ENCODE measurements at places on chromosomes 4 and X.
A peak's percentile ranks its signal among the peaks of the same experiment; 100 is the strongest.

DNA sequence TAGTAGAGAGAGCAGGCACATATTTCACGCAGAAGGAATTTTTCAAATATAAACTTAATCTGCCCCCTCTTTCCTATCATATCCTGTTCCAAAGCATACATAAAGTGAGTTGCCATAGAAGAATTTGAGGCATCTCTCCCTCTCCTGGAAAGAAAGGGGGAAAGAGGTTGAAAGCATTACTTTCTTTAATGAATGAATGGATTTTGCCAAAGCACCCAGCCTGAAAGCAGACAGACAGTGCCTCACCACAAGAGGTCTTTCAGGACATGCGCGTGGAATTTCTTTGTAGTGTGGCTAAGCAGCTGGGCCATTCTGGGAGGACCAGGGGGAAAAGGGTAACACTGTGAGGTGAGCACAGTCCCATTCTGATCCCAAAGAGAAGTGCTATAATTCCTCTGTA lies 651.4 kb downstream of the IQCM start:
- no peak for DNase-seq

GRCh38 chr4:168449719-168450452 lies 30.4 kb downstream of the DDX60L start:
- DNase-seq: peak; percentile 59

GRCh38 chr4:17763931-17764330 lies 17.5 kb downstream of the FAM184B start:
- no peak for DNase-seq

DNA sequence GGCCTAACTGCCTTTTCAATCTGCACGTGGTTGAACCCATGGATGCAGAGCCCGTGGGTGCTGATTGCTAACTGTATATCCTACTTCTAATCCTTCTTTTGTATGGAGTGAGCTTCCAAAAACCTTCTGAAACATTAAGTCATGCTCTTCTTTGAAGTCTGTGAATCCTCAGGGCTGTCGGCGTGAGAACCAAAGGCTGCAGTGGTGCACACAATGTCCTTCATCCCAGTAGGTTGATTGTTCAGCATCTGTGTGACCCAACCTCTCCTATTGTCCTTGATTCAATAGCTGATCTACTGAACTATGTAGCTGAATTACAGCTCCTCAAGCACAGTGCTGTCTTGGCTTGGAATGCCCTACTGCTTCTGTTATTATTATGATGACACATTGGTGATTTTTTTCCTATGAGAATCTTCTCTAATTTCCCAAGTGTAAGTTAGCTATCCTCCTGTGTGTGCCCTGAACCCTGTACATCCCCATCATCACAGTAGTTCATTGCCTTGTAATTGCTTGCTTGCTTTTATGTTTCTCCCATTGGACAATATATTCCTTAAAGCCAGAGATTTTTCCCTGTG lies 294.6 kb downstream of the TRIML1 start:
- no peak for DNase-seq

GRCh38 chr4:143184217-143184502 lies 557 bp upstream of the USP38 start:
- no peak for DNase-seq

GRCh38 chr4:8921465-8921864 lies 49.8 kb upstream of the HMX1 start:
- DNase-seq: no peak

- no peak for DNase-seq
Measured at GRCh38 chrX:41580423-41581064, 108.2 kb upstream of the GPR34 start.

DNA sequence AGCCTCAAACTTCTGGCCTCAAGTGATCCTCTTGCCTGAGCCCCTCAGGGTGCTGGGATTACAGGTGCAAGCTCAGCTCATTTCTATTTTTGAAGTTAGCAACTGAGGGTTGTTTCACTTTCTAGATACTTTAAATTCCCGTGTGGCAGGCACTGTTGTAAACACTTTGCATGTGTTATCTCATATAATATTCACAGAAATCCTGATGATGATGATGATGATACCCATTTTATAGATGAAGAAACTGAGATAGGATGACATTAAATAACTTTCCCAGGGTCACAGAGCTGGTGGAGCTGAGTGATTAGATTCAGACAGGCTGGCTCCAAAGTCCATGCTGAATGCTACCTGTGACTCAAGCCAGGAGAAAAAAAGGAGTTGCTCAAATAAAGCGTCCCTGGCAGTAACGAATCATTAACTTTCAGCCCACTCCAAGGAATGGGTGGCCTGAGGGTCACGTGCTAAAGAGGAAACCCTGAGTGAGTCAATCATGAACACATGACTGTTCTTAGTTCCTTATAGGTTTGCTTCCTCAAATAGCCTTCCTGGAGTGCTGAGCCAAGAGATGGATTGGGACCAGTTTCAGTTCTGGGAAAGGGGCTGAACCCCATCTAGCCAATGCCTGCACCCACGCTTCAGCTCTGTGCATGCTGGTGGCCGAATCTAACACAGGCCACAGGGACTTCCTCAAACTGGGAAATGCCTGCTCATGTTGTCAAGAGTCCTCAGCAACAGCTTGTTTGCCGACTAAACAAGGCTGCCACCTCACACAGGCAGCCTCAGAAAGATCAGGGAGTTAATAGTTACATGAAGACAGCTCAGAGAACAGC lies 52.8 kb downstream of the RBM47 start:
- peak; percentile 89 for DNase-seq

DNA sequence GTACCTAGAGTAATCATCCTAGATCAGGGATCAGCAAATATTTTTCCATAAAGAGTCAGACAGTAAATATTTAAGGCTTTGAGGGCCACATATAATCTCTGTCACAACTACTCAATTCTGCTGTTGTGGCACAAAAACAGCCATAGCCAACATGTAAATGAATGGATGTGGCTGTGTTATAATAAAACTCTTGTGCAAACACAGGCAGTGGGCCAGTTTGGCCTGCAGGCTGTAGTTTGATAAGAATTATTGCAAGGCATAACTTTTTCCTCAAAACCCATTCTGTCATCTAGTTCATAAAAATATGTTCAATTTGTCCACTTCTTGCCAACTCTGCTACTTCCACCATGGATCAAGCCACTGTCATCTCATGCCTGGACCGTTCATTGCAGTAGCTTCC lies 39.4 kb upstream of the SHROOM4 start:
- no peak for DNase-seq

GRCh38 chr4:19213388-19213787 lies 1038.3 kb upstream of the SLIT2 start:
- no peak for DNase-seq

DNA sequence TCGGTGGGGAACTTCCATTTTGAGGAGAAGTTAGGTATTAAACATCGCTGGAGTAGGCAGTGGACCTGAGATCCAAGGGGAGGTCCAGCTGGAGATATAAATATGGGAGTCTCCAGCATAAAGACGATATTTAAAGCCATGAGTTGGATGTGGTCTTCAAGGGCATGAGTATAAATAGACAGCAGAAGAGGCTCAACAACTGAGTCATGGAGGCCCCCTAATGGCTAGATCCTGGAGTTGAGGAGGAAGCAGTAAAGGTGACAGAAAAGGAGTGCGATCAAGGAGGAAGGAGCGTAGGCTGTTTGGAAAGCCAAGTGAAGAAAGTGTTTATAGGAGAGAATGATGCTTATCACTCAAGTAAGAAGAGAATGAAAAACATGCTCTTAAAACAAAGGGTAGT lies 18.1 kb upstream of the APBB2 start:
- DNase-seq: no peak

DNA sequence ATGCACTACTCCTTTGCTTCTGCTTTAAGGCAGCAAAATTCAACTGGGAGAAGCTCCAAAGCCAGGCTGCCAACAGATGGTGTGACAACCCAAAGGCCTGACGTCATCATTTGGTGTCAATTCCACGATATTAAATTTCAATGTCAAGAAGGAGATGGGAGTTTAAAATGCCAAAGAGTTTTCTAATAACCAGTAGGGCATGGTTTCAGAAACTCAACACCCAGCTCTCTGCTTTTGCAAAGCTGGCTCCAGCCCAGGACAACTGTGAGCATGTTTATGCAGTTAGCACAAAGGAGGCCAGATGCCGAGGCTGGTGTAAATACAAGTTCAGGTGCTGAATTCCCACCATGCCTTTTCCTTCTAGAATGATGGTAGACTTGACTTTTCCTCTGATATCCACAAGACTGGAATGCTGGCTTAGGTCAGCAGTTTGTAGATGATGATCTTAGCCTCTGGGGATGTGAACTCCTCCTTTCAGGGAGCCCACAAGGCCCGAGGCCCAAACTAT lies 67.3 kb downstream of the AFAP1 start:
- DNase-seq: no peak

GRCh38 chrX:125205133-125205917 lies 114.3 kb upstream of the TEX13C start:
- DNase-seq: no peak

DNA sequence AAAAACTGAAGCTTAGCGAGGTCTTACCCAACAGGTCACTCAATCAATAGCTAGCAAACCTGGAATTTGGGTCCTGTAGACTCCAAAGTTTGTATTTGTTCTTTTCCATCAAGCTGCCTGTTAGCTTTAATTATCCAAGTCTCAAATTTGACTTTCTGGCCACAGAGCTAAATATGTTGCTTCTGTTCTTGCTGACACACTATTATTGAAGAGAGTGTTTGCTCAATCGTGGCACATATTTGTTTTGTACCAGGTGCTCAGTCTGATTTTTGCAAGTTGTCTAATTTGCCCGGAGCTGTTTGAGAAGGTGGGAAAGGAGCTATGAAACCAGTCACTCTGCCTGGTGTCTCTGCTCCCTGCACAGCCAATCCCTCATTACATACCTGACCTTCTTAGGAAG lies 41.7 kb upstream of the FRMD7 start:
- no peak for DNase-seq

GRCh38 chr4:5893004-5893580 lies at the start of gene CRMP1:
Gene CRMP1, minus strand, starts transcription at chr4:5893086. Its CDS starts 117 bp downstream, at chr4:5892969.
- DNase-seq: no peak

DNA sequence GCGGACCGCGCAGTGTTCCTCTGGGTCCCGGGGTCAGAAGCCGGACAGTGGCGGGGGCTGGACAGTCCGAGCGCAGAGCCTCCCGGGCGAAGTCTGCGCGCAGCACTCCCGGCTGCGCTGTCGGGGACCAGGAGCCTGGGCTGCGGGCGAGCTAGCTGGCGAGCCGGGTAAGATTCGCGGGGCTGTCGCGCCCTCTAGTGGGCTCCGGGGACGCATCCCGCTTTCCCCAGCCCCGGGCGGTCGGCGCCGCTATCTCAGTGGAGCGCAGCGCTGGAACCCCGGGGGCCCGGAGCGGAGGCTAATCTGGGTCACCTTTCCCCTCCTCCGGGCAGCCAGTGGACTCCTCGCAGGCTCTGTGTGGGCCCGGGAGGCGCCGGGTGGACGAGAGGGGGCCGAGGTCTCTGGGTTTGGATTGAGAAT lies 4.2 kb downstream of the PDGFRA start:
- DNase-seq: peak; percentile 69

GRCh38 chrX:38856670-38857265 lies 55.5 kb downstream of the MID1IP1 start:
- no peak for DNase-seq

- DNase-seq: no peak
Measured at GRCh38 chr4:37797374-37797773, 29.1 kb upstream of the PGM2 start.

DNA sequence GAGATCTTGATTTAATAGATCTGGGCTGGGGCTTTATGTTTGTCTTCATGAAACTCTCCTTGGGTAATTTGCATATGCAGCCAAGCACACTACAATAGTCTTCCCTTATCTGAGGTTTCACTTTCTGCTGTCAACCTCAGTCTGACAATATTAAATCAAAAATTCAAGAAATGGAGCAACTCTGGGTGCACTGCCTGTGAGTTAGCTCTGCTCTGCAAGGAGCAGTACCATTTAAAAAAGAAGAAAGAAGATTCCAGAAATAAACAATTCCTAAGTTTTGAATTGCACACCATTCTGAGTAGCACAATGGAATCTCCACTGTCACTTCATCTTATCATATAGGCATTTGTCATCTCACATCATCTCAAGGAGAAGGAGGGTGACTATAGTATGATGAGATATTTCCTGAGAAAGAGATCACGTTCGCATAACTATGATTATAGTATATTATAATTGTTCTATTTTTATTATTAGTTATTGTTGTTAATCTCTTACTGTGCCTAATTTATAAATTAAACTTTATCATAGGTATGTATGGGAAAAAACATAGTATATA lies 9.4 kb downstream of the FNIP2 start:
- no peak for DNase-seq

- DNase-seq: no peak
Measured at GRCh38 chrX:77434962-77435361, 12.2 kb upstream of the FGF16 start.

- no peak for DNase-seq
Measured at GRCh38 chr4:165971933-165972332, 98.9 kb downstream of the TLL1 start.

DNA sequence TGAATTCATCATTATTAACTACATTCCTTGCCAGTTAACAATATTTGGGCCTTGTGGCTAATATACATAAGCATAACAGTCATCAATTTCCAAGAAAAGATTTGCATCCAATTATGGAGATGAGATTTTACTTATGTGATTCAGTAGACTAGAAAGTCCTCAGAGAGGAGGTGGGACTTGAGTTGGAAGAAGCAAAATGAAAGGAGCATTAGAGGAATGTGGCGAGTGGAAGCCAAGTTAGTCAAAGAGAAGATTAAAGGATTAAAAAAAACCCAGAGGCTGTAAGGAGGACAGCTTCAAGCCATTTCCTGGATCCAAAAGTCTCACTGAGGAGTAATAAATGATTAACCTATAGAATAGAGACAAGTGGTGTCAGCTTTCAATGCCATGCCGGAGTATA lies 1099.4 kb upstream of the IGFBP7 start:
- DNase-seq: no peak

GRCh38 chr4:93416344-93417128 lies 412.0 kb upstream of the ATOH1 start:
- DNase-seq: no peak

- DNase-seq: no peak
Measured at GRCh38 chr4:173367285-173367684, 3.5 kb upstream of the SAP30 start.

DNA sequence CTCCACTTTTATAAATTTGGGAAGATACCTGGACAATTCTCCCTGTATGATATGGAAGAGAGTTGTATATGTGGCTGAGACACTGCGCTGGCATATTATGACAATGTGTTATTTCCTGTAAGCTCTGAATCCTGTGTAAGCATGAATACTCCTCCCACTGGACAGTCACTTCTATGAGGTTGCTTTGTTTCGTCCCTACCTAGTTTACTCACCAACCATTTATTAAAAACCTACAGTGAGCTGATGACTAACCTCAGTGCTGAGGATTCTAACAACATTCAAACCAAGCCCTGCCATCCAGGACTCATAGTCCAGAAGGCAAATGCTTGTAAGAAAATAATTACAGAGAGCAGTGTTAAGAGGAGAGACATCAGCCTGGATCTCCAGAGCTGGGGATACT lies 1632.9 kb upstream of the TENM3 start:
- DNase-seq: no peak

DNA sequence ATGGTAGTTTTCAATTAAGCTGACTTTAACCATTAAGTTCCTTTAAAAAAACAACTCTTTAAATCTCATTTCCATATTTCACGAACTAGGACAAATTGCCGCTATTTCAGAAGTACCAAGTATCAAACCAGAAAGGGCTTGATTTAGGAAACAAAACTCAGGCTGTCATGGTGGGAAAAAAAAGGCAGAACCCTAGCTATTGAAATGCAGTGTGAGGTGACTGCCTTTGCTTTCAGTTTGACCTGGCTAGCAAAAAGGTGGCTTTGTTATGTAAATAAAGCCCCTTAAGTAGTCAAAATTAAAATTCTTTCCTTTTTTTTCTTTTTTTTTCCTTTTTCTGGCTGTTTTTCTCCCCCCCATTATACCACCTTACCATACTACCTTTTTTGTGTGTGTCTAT lies 40.6 kb upstream of the CYP2U1 start:
- no peak for DNase-seq

GRCh38 chr4:181475781-181476507 lies 767.3 kb upstream of the TENM3 start:
- no peak for DNase-seq

Data from CD4-positive, alpha-beta T cell treated with Interleukin-15 for 1 hour (primary cell).